Sigmoid colon (tissue), 7 donors: ENCODE measurements at places on chromosomes 16 and 17. TPM values are rescaled to one million over a fixed set of nuclear protein-coding genes. Genes with fewer than 3 reads are reported as not detected.

Gene STH
- total RNA-seq: not detected

Gene SEC14L5
- 0.81 TPM for total RNA-seq

Gene CRYBA1
- total RNA-seq: not detected

Gene SULT1A1
- 13.2 TPM for total RNA-seq

Gene HIGD1B
- total RNA-seq: 1.8 TPM

Gene CTRL
- 0.82 TPM for total RNA-seq

Gene KCNJ2
- total RNA-seq: 2.5 TPM

Gene MMP28
- 15.8 TPM for total RNA-seq

Gene HBQ1
- not detected for total RNA-seq

Gene DBNDD1
- total RNA-seq: 3.0 TPM

Gene MPV17L
- total RNA-seq: 8.9 TPM

Gene DBF4B
- total RNA-seq: 3.5 TPM

Gene SAMD14
- 0.71 TPM for total RNA-seq

Gene MAP2K3
- total RNA-seq: 9.5 TPM

Gene ENO3
- 5.9 TPM for total RNA-seq

Gene SPATA22
- 0.55 TPM for total RNA-seq

Gene LUC7L3
- total RNA-seq: 71.4 TPM

Gene TRAPPC2L
- 30.7 TPM for total RNA-seq

Gene ST6GALNAC2
- total RNA-seq: 16.4 TPM

Gene KRT36
- 0.33 TPM for total RNA-seq

Gene CCL16
- not detected for total RNA-seq

Gene NACA2
- not detected for total RNA-seq

Gene NPIPA2
- total RNA-seq: 1.9 TPM

Gene CCL3
- total RNA-seq: 1.2 TPM

Gene SLX1B
- total RNA-seq: 3.0 TPM

Gene GNG13
- total RNA-seq: not detected

Gene SHISA6
- 0.66 TPM for total RNA-seq
